ENCODE measurements at places on chromosomes 6 and 20.

- peak; percentile 63 for DNase-seq
Measured at GRCh38 chr6:39836606-39837005, 44.4 kb downstream of the DAAM2 start.

GRCh38 chr6:168100011-168100802 is 21.2 kb upstream of the FRMD1 start:
- DNase-seq, result no peak

DNA sequence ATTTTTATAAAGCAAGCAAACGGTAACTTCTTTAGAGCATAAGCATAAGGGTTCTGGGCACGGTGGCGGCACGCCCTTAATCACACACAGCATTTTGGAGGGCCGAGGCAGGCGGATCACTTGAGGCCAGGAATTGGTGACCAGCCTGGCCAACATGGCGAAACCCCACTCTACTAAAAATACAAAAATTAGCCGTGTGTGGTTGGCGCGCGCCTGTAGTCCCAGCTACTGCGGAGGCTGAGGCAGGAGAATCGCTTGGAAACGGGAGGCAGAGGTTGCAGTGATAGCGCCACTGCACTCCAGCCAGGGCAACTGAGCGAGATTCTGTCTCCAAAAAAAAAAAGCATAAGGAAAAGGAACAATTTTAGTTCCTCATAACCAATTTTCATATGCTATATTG is 2.6 kb downstream of the SENP6 start:
- DNase-seq, result no peak

DNA sequence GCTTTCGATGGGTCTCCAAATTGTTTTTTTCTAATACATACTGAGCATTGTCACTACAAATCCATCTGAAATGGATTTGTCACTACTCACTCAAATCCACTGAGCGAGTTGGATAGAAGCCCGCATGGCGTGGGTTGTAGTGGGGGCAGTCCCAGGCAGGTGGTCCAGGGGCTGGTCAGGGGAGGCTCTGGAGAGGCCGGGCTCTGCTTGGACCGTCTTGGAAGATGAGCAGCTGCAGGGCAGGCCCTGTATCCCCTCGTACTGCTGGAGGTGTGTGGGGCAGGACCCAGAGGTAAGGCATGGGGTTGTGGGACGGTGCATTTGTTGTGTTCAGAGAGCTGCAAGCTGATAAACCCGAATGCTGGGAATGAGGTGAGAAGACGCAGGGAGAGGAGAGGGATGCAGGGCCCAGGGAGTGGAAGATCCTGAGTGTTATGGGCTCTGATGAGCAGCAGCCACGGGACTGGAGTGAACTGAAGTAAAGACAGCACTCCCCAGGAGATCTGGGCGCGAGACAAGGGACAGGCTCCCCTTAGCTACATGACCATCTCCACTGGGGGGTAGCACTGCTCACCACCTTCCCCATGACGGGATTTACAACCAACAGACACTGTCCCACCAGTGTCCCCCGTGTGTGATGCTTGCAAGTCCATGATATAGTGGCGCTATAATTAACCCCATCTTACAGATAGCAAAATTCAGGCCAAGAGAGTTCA is 45.9 kb downstream of the PSMG4 start:
- no peak for DNase-seq

DNA sequence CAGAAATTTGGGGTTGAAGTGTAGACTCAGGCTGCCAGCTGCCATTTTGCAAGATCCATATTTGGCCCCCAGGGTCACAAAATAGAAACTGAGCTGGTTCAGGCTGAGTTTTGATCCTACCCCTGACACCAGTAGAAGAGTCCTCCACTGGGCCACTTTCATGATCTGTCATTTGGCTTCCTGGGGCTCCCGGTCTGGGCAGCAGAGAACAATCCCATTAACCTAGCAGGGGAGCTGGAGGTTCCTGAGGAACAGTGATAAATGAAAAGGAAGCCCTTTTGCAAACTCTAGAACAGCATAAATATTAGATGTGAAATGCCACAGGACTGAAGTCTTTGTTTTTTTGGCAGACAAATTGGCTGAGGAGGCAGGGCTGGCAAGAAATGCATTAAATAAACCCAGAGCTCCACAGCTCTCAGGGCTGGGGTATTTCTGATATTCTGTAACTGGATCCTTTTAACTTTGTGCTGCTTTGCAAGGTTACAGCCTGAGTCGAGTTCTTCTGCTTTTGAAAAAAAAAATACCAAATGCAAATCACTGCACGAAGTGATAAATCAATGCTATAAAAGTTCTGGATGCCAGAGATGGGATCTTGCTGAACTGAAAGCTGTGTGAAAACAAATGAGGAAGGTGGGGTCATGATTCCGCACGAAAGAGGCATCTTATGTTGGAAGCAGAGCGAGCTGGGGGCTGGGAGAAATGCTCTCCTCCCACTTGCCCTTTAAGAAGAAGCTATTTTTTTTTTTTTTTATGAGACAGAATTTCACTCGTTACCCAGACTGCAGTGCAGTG is 64.4 kb downstream of the SULF2 start:
- DNase-seq, result no peak

DNA sequence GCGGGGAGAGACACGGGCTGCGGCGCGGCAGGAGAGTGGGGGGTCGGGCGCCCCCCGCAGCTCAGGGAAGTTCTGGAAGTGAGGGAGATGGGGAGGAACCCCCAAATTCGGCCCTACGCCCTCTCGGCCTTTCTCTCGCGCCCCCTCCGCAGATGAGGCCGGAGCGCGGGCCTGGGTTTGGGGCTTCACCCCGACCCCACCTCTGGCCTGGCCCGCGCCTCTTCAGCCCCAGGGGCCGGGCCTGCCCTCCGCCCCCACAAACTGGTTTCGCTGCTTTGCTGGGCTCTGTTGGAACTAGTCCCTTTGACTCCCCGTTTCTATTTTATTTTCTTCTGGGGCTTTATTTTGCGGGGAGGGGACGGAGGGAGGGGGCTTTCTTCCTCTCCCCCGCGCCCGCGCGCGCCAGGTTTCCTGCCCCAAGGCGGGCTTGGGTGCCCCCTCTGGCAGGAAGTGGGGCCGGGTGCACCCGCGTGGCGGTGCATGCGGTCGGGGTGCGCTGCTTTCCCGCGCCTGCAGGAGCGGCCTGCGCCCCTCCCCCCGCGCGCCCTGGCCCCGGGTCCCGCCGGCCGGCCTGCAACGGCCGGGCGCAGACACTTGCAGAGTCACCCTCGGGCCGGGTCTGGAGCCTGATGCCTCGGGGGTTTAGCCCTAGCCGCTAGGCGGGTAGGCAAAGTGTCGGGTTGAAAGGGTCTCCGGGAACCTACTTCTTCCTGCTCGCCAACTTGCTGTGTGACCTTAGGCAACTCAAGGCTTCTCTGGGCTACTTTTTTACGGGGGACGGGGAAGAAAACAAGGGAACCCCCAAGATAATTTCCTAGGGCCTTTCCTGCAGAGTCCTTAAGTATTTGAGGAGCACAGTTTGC is 1.3 kb downstream of the HMGA1 start:
- DNase-seq, result peak; percentile 43

DNA sequence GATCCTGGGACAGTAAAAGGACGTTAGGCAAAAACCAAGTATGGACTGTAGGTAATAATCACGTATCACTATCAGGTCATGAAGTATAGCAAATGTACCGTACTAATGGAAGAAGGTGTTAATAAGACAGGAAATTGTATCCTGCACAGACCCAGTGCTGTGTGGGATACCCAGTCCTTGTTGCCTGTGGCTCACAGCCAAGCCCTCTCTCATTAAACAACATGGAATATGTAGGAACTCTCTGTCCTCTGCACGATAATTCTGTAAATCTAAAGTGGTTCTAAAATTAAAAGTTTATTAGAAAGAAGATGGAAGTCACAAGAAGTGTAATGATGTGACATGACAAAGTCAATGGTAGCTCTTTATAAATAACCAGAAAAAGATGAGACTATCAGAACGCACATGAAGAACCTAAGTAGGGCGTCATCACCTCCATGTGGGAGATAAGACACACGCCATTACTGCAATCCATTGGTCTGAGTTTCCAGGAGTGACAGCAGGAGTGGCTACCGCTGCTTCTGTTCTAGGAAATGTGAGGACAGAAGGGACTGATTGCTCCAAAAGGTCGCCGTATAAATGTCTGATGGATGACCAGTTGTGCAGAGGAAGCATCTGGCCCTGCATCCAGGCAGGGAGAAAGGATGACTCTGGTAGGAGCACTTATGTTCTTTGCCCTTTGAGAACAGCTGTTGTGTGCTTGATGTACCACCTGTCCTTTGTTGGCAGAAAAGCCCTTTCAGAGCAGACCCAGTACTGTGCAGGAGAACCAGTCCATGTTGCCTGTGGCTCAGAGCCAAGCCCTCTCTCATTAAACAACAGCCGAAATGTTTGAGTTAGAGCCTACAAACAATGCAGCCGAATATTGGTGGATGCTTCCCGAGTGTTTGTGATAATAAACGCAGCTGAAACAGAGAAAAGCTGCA is 125.6 kb downstream of the FIG4 start:
- DNase-seq, result no peak

- no peak for DNase-seq
Measured at GRCh38 chr6:124977067-124977908, 15.1 kb downstream of the RNF217 start.

GRCh38 chr20:59765599-59766177 is 161.3 kb downstream of the PHACTR3 start:
- DNase-seq, result peak; percentile 20

DNA sequence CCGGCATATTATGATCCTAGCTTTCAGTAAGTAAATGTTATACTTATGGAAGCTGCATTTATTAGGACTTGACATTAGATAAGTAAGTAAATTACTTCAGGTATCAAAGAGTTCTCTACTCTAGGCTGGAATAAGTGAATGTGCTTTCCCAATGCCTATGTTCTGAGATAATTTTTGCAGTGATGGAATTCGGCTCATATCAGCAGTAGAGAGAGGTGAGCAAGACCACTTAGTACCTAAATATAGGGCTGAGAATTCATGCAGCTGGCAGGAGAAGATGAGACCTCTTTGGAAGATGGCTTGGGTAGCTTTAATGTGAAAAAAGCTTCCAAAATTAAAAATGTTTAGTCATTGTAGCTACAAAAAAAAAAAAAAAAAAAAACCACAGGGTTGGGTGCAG is 13.3 kb upstream of the BEND3 start:
- DNase-seq, result no peak

- DNase-seq, result no peak
Measured at GRCh38 chr6:96330884-96331283, 190.7 kb upstream of the UFL1 start.

DNA sequence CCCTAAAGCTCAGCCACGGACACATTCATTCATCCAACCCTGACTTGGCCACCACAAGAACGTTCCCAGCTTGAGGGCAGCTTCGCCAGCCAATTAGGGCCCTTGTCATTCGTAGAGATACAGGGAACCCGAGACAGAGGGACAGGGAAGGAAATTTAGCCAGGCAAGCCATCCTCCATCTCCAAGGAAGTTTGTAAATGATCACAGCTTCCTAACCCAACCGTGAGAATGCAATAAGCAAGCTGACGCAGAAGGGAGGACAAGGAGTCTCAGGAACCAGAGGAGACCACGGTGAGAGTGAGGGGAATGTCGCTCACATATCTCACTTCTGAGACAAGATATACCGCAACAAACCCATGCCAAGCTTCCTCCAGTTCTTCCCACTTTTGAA is 1.4 kb downstream of the TRAM2 start:
- no peak for DNase-seq
